ENCODE measurements at places on chromosomes 4 and X. TPM values are rescaled to one million over a fixed set of nuclear protein-coding genes. Genes with fewer than 3 reads are reported as not detected.

DNA sequence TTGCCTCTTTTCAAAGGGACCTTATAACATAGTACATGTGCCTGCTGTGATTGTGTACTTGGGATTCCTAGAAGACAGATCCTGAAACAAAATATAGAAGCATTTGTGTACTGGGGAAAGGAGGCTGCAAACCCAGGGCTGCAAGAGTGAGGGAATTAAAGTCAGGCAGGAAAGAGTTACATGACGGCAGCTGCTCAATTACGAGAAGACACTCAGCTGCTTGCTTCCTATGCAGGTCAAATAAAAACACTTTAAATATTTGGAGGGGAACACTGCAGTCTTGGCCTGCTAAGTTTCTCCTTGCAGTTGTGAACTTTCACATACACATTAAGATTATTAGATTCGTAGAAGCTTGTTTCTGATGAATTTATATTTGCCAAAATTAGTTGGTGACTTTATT is 191.9 kb upstream of the CXCL13 start:
- no peak overlapping the region for H3K27ac ChIP-seq
- H3K36me3 ChIP-seq: no peaks in the 10 kb centered on the region
- no peaks in the 10 kb centered on the region for H3K27me3 ChIP-seq
- no peak for DNase-seq

DNA sequence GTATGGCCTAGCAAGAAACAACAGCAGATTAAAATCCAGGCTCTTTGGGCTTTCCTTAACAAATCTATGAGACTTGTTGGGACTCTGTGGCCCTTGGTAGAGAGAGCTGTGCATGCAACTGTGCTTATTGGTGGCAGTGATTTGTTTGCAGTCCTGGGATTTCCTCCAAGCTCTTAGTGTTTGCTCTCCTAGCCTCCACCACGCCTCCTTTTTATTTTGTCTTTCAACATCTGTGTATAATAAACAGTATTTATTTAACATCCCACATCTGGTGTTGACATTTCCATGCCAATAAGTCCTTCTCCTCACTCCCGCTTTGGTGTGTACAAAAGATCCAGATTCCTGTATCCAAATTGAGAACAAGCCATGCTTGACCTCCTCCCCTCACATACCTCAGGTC is 3.1 kb downstream of the TNMD start:
- H3K4me3 ChIP-seq: no peak overlapping the region
- H3K36me3 ChIP-seq: no peaks in the 10 kb centered on the region
- no peak overlapping the region for H3K27ac ChIP-seq

Gene F8A2
- total RNA-seq: not detected

DNA sequence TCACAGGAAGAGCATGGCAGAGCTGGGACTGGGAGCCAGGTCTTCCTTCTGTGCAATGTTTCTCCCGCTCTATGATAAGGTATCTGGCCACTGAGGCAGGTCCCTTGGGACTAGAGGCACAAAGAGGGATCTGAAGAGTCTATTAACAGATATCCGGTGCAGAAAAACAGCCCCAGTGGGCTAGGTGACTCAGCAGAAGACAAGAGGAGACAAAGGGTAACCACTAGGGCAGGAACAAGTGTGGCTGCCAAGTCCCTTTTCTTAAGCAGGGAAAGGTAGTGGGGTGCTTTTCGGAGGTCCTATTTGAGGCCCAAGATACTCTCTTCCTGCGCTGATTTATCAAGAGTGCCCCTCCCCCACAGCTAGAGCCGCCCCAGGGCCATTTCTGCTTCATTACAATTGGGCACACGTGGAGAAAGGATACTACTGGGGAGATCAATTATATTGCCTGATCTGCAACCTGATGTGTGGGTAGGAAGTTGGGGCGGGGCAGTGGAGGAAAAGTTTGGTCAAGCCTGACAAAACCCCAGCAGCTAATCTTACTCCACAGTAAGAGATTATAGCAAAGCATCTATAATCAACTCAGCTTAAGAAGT is at the start of gene DGAT2L6:
Gene DGAT2L6 (plus strand): TSS at position 546 of the 596 bp plus-strand sequence. CDS start 100 bp downstream, outside the sequence.
- H3K27me3 ChIP-seq: peaks cover 49% of the 10 kb centered on the region
- no peak within 1 kb of the TSS for H3K4me3 ChIP-seq
- H3K36me3 ChIP-seq: no peaks in the 10 kb centered on the region
- H3K4me1 ChIP-seq: no peaks in the 10 kb centered on the region

Gene CFP
- total RNA-seq: 3.3 TPM

Gene PDCL2
- not detected for total RNA-seq

Gene ZFP92
- total RNA-seq: 1.3 TPM

DNA sequence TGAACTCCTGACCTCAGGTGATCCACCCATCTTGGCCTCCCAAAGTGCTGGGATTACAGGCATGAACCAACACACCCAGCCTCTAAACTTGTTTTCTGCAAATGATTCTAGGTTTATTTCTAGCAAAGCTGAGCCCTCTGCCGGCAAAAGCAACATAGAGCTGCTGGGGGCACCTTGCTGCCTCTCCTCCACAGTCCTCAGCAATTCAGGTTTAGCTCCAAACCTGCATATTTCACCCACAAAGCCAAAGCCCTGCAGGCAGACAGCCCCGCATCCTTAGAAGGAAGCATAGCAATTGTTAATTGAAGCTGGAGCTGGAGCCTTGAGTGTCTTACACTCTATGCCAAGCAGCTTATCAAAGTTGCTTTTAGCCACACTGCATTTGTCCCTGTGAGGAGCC is 24.9 kb upstream of the OCIAD2 start:
- H3K27ac ChIP-seq: no peak overlapping the region
- H3K36me3 ChIP-seq: no peaks in the 10 kb centered on the region
- H3K27me3 ChIP-seq: no peaks in the 10 kb centered on the region

- no peaks in the 10 kb centered on the region for H3K36me3 ChIP-seq
- no peak overlapping the region for H3K4me3 ChIP-seq
- H3K4me1 ChIP-seq: no peaks in the 10 kb centered on the region
These were observed 54.4 kb upstream of the CLNK start for GRCh38 chr4:10738826-10739489.

DNA sequence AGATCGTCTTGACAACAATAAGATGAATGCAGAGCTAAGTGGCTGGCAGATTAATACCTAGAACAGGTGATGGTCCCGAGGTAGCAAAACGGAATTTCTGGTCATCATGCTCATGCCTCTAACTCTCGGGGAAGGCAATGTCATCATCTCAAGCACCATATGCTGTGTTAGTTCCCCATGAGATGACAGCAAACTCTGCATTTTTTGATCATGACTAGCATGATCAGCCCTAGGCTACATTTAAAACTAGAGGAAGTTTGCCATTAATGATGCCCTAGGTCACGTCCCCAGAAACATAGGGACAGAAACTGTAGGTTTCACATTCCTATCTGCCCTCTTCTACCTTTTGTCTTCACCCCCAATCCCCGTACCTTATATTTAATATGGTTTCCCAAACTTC is 11.6 kb downstream of the LPAR4 start:
- no peak overlapping the region for H3K27ac ChIP-seq
- no peak for DNase-seq
- no peaks in the 10 kb centered on the region for H3K27me3 ChIP-seq
- no peaks in the 10 kb centered on the region for H3K4me1 ChIP-seq

Gene ITGB1BP2
- not detected for total RNA-seq

- no peaks in the 10 kb centered on the region for H3K36me3 ChIP-seq
- peak overlapping the region; percentile 74 for H3K27ac ChIP-seq
- H3K4me3 ChIP-seq: peak overlapping the region; percentile 42
- peaks cover 4% of the 10 kb centered on the region for H3K4me1 ChIP-seq
These were observed 97.5 kb downstream of the ANK2 start for GRCh38 chr4:113146876-113147358.

DNA sequence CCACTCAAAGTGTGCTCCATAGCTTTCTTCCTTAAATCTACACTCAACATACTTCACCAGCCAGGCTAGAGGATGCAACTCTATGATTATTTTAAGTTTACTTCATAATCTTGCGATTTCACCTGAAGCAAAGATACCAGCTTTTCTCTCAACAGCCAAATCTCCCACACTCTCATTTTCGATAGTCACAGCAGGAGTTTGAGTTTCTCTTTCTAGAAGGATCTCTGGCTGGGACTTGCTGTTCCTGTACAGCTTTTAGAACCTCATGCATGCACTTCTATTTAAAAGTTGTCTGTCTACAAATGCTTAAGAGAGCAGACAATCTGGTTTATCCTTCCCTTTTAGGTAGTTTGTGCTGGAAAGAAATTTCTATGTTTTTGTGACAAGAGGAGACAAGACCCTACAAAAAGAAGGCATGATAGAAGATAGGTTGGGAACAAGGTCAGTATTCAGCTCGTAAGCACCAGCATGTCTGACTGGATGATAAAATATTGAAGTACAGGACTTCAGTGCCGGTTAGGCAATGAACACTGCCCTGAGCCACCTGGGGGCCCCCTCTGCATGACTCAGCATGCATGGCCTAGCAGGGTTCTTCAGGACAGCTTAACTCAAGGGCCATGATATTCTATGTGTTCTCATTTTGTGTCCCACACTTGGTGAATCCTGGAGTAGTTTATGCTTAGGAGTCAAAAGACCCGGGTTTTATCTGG is 65.6 kb downstream of the ATXN3L start:
- no peak overlapping the region for H3K27ac ChIP-seq
- no peaks in the 10 kb centered on the region for H3K36me3 ChIP-seq
- H3K27me3 ChIP-seq: no peaks in the 10 kb centered on the region
- no peaks in the 10 kb centered on the region for H3K4me1 ChIP-seq
- no peak overlapping the region for H3K4me3 ChIP-seq
- DNase-seq: no peak

DNA sequence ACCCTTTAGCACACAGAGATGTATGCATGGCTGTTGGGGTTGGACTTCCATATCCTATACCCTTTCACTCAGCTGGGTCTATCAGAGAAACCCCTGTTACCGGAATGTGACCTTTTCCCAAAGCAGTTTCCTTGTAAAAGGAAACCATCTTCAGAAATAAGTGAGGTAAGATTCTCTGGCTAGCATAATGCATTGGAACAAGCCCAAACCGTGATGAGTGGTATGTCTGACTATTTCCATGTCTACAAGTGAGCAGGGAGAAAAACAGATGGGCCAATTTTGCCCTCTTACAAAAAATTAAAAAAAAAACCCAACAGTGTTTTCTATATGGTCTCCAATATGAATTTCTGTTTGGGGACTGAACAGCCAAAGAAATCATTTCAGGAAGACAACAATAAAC is 283.9 kb downstream of the SMARCA1 start:
- H3K27ac ChIP-seq: no peak overlapping the region
- no peaks in the 10 kb centered on the region for H3K36me3 ChIP-seq
- no peak overlapping the region for H3K4me3 ChIP-seq
- peaks cover 4% of the 10 kb centered on the region for H3K27me3 ChIP-seq
- H3K4me1 ChIP-seq: no peaks in the 10 kb centered on the region

DNA sequence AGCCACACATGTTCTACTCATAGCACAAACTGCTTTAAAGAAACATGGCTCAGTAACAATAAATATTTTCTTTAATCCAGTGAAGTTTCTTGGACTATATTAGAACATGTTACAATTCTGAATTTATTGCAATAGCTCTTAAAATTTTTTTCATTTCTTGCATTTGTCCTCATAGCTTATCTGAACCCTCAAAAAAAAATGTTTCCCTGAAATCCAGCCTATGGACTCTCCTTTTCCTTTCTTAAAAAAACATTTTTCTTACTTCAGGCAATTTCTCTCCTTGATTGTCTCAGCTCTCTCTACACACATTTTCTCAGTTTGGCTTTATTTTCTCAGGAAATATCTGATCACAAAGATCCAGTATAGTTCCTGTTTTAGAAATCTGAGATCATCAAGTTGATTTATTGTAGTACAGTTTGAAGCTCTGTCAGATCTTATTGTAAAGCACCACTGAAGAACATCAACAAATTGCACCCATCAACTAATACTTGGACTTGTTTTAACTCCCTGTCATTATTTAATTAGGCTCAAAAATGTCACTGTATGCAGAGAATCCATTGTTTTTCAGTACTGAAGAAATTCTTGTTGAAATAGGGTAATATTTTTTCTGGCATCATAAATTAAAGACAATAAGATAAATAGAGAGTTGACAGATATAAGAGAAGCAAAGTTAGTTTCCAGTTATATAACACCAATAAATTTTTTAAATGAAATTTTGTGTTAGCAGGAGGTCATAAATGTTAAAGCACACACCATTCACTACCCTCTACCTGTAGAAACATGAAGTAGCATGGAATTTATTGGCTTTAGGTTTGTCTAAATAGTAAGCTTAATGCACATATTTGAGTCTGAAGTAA is 317.7 kb downstream of the ARHGAP24 start:
- no peaks in the 10 kb centered on the region for H3K4me1 ChIP-seq
- no peaks in the 10 kb centered on the region for H3K27me3 ChIP-seq
- H3K27ac ChIP-seq: no peak overlapping the region
- H3K4me3 ChIP-seq: no peak overlapping the region
- H3K36me3 ChIP-seq: no peaks in the 10 kb centered on the region

DNA sequence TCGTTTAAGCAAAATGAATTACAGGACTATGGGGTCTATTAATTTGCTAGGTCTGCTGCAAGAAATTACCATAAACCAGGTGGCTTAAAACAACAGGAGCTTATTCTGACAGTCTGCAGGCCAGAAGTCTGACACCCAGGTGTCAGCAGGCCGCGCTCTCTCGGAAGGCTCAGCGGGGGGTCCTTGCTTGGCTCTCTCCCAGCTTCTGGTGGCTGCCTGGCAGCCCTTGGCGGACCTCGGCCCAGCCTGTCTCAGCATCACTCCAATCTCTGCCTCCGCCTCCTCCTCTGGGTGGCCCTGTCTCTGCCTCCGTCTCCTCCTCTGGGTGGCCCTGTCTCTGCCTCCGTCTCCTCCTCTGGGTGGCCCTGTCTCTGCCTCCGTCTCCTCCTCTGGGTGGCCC is 580.5 kb upstream of the FAT1 start:
- H3K4me1 ChIP-seq: no peaks in the 10 kb centered on the region
- no peak for DNase-seq
- H3K4me3 ChIP-seq: no peak overlapping the region

- DNase-seq: no peak
- H3K4me3 ChIP-seq: no peak overlapping the region
- peak overlapping the region; percentile 62 for H3K27ac ChIP-seq
- no peaks in the 10 kb centered on the region for H3K27me3 ChIP-seq
- H3K4me1 ChIP-seq: no peaks in the 10 kb centered on the region
These were observed 62.6 kb downstream of the NSUN7 start for GRCh38 chr4:40812386-40812785.

DNA sequence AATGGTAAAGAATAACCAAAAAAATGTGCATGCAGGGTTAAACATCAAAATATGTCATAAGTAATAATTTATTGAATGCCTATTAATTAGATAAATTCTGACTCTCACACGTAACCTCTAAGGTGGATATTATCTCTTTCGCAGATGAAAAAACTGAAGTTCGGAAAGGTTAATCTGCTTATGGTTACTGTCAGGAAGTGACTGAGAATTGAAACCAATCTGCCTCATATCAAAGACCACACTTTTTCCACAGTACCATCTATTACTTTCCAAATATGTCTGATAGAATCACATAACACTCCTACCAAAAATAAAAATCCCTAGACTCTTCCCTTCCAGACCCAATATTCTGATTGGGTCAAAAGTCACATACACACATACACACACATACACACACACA is 6.2 kb downstream of the CHIC2 start:
- H3K4me1 ChIP-seq: peaks cover 12% of the 10 kb centered on the region
- DNase-seq: no peak
- no peaks in the 10 kb centered on the region for H3K27me3 ChIP-seq
- no peak overlapping the region for H3K27ac ChIP-seq
- no peaks in the 10 kb centered on the region for H3K36me3 ChIP-seq

Gene SLC16A2
- total RNA-seq: 10.8 TPM

GRCh38 chr4:74353858-74354257 is 11.1 kb upstream of the EREG start:
- no peak overlapping the region for H3K4me3 ChIP-seq
- H3K27me3 ChIP-seq: no peaks in the 10 kb centered on the region

Gene SYAP1
- total RNA-seq: 26.2 TPM
